Stimulated activated CD8-positive, alpha-beta memory T cell treated with anti-CD3 and anti-CD28 coated beads, Interleukin-15, amount 100 ng/mL, for 24 hours (primary cell): ENCODE measurements at places on chromosomes 5 and 9.

DNA sequence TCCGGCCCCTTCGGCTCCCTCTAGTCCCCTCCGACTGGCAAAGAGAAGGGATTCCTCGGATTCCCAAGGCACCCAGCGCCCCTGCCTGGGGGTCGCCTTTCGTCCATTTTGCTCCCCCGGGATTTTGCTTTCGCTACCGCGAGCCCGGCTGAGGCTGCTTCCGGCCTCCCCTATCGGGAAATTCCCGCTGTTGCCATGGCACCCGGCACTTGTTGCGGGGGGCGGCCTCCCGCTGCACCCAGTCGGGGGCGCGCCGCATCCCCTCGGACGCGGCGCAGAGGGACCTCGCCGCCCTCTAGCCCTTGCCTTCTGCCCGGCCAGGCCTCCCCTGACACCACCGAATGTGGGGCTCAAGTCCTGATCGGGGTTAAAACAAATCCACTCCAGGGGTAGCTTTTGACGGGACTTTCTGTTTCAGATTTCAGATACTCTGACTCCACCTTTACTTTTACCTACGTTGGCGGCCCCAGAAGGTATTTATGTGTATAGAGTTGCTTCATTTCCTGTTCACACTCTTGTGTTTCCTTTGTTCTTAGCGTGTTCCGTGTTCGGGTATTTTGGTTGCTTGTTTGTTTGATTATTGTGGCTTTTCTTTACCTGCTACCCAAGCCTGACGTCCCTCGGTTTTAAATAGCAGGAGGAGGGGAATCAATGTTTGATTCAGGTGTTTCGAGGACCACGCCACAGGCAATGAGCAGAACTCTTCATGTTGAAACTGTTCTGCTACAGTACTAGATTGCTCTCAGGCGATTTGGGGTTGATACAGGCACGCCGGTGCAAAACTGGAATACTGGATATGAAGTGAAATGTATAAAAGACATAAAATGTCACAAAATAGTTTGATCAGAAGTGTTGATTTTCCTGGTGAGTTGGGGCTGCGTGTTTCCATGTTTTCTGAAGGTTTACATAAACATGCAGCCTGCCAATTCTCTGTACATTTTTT is 1.5 kb downstream of the PARP8 start:
- DNase-seq: peak; percentile 74

DNA sequence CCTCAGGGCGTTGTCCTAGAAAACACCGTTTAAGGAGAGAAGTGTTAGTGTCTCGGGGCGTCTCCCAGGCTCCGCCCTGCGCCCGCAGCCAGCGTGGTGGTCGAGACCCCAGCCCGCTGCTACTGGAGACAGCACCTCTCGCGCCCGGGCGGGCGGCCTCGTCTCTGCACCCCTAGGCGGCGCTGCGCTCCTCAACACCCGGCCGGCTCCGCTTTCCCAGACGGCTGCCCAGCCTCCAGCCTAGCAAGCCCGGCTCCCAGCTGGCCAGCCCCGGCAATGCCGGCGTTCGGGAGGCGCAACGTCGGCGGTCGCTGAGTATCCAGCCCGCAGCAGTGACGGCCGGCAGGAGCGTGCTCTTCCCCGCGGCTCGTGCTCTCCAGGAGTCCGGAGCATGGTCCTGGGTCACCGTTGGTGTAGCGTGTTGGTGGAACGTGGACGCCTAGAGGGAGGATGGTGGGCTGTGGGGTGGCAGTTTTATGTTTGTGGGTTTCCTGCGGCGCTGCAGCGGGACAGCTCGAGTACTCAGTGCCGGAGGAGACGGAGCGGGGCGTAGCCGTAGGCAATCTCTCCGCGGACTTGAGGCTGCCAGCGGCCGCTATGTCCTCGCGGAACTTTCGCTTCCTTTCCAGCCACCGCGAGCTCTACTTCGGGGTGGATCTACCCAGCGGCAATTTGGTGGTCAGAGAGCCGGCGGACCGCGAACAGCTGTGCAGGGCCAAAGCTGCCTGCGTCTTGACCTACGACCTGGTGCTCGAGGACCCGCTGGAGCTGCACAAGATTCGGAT is 536 bp downstream of the PCDHAC1 start:
- DNase-seq: no peak

GRCh38 chr9:38205279-38205678 is 136.3 kb upstream of the SHB start:
- no peak for DNase-seq

GRCh38 chr5:1001406-1002270 is 7.0 kb upstream of the NKD2 start:
- no peak for DNase-seq

DNA sequence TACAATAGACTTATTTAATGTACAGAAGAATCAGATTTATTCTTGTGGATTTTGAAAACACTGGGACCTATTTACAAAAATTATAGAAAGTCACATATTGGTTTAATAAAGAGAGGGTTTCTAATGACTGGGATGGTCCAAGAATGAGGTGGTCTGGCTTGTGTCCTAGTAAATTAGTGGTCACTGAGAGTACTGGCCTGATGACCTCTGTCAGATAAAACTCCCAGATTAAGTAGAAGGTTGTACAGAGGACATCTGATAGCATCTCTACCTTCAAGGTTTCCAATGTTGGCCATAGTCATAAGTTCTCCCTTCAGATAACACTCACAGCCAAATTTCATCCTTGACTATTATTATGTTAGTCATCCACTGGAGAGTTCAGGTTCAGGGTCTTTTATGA is 692.9 kb downstream of the MTRR start:
- no peak for DNase-seq
